ENCODE measurements at places on chromosomes 4 and X.

GRCh38 chr4:151313306-151314009 is 11.9 kb downstream of the SH3D19 start:
- no peak for DNase-seq

- no peak for DNase-seq
Measured at GRCh38 chr4:168615294-168616065, 118.6 kb downstream of the PALLD start.

GRCh38 chr4:163542275-163542674 is 47.8 kb downstream of the TMA16 start:
- no peak for DNase-seq

GRCh38 chr4:185839770-185840169 is 27.8 kb upstream of the SORBS2 start:
- no peak for DNase-seq

DNA sequence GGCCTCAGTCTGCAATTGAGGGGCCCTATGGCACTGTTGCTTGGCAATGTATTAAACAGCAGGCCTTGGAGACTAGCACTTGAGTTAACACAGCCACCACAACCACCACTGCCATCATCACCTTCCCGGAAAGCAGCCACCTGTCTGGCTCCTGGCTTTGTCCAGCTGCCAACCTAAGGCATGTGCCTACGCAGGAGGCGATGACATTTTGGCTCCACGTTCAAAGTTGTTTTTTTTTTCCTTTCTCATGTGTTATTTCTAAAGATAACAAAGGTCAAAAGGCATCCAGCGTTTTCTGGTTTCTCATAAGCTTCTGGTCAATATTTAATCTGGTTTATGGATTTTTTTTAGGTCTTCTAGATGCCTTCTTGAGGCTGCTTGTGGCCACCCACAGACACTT is 7.5 kb downstream of the CLDN2 start:
- DNase-seq = no peak

DNA sequence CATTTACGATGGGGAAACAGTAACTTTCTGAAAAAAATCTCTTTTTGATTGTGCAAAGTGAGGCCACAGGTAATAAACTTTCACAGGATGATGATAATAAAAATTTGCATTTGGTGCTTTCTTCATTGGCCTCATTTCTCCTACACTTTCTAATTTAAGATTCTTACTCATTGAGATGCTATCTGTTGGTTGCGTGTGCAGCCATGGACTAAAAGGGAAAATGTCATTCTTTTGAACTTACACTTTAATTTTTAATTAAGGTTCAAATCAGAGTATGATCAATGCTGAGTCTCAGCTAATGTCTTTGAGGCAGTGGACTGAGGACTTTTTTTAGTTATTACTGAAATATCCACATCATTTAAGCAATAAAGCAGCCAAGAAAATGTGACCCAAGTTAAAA is 87.6 kb downstream of the SEL1L3 start:
- no peak for DNase-seq

- no peak for DNase-seq
Measured at GRCh38 chr4:118035309-118035708, 1.0 kb downstream of the NDST3 start.

Data from BE2C (cell line).